ENCODE measurements at places on chromosomes 5 and 9.

GRCh38 chr5:76855961-76856360 lies 6.1 kb downstream of the S100Z start:
- DNase-seq: peak; percentile 34

- DNase-seq: no peak
These were observed 39.1 kb upstream of the ANKRD31 start for GRCh38 chr5:75275756-75276155.

DNA sequence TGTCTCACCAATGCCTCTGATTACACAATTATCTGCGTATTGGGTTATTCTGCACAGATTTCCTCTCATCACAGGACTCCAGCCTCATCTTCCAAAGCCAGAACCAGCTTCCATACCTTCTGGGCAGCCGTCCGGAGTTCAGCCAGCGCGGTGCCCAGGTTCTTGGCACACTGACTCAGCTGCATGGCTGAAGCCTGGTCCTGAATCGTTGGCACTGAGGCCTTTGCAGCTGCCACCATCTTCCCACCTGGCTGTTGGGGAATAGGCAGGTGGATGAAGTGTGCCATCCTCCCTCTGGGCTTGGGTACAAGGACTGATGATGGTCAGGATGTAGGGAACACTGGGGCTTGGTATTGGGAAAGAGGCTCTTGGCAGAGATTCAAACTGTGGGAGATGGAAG lies 17.9 kb downstream of the TLN1 start:
- no peak for DNase-seq

DNA sequence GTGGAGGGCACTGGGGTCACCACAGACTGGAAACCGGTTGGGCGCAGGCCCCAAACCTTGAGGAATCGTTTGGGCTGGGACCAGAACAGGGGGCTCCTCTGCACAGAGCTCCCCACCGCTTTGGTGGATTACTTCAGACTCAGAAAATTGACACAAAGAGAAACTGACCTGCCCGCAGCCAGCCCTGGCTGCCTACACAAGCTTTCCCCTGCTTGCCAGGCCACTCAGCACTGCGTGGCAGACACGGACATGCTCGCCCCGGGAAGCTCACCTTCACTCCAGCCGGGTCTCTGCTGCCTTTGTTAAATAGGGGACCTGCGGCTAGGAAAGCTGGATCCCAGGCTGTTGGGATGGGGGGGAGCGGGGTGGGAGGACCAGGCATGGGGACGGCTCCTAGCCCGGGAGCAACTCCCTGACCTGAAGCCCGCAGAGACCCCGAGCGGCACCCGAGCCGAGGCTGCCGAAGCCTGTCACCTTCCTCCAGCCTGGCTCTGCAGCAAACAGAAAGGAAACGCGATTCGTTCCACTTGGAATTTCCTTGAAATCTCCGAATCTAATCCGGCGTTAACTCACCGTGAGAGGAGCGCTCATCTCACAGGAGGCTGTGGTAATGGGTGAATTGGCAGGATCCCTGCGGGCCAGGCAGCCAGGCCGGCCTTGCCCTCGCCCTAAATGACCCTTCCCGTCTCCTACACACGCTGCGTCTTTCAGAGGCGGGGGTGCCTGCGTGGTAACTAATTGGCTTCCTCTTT lies 8.8 kb downstream of the PAX5 start:
- DNase-seq: no peak

DNA sequence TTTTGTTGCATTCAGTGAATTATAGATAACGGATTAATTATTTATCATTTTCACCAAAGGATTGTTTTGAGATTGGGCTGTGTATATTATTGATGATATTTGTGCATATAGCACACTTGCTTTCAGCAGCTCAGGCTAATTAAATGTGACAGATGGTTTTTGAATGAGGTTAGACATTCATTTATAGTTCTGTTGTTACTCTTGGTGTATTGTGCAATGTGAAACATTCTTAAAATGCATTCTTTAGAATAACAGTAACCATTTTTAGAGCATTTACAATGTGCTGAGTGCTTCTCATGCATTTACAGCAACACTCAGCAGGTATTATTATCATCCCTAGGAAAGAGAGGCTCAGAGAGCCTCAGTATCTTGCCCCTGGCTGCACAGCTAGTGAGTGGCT lies 23.8 kb downstream of the NANS start:
- no peak for DNase-seq

- DNase-seq: no peak
These were observed 397.4 kb upstream of the MEF2C start for GRCh38 chr5:89280103-89281037.

DNA sequence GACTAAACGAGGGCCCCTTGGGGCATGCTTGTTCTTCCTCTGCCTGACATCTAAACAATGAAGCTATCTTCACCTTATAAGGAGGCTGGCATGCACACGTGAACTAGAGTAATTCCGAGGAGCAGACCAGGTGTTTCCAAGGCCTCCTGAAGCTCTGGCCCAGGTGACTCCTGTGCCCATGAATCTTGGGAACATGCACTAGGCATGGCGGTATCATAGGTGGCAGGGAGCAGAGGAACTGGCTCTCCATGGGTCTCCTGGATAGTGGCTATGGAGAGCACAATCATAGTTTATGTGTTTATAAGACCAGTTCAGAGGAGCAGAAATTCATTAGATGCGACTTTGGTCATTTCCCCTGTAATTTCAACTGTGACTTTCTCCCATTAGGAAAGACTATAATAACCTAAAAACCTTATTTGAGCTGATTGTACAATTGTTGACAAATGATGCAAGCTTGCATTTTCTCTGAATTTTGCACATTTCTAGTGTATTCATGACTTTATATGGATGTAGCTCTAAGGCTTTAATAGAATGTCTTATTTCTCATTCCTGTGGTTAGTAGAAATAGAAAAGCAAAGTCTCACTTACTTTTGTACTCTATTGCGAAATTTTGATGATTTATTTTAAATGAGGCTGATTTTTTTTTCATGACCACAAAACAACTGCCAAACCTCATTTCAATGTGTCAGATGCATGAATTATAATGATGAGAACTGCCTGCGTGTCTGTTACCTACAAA lies 135.3 kb upstream of the RPS23 start:
- DNase-seq: no peak

- no peak for DNase-seq
These were observed 14.4 kb upstream of the CCDC69 start for GRCh38 chr5:151238303-151238741.

GRCh38 chr9:37969130-37969529 lies 65.2 kb upstream of the SLC25A51 start:
- DNase-seq: no peak
